Muscle of arm (tissue), 14 donors: ENCODE measurements at places on chromosomes 2 and 18.
A peak's percentile ranks its signal among the peaks of the same experiment; 100 is the strongest.

DNA sequence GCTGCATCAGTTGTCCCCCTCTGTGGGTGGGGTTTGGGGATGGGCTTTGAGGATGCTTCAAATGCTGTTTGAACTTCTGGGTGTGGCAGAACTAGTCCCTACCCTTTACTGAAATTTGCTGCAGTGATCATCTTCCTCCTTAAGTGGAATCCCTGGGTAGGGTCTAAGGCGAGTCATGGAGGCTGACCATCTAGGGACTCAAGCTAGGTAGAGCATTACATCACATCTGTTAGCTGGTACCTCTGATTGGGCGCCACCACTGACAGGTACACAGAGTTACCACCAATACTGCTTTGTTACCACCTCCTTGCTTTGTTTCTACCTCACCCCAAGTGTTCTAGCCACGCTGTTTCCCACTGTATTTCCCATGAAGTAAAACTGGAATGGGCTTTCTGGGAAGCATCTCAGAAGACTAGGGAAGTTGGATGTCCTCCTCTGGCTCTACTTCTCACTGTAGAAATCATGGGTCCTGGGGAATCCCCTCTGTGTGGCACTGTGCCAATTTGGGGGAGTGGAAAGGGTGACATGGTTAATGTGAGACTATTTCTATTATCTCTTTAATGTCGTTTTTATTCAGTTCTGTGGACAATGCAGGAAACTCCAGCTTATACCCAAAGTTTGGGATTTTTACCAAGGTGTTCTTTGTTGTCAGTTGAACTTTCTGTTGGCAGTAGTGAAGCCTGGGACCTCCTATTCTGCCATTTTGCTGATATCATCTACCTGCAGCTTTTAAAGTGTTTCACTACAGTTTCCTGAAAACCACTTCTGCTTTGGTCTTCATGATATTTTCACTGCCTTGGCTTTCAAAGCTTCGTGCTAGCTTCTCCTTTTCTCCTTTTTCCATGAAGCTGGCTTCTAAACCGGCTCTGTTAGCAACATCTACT is 14.5 kb upstream of the SULT1C4 start:
- no peak for DNase-seq

DNA sequence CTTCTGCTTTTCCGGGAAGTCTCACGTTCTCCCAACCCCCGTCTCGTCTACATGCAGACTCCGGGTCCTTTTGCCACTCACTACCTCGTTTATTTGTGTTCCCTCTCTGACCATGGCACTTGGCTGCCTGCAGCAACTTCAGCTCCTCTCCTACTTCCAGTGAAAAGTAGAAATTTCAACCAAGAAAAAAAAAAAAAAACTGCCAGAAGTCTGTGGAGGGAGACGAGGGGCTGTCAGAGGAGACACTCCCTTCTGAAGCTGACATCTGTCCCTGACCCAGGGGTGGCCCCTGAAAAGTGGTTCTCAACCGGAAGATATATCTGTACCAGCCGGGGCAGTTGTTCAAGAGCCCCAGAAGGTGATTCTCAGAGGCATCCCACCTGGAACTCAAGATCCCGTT is 742 bp upstream of the MYO5B start:
- no peak for DNase-seq

- DNase-seq = peak; percentile 74
Observed at GRCh38 chr2:226030788-226031646, 631.5 kb downstream of the NYAP2 start.

GRCh38 chr18:54529444-54529843 is 61.6 kb upstream of the DYNAP start:
- no peak for DNase-seq

DNA sequence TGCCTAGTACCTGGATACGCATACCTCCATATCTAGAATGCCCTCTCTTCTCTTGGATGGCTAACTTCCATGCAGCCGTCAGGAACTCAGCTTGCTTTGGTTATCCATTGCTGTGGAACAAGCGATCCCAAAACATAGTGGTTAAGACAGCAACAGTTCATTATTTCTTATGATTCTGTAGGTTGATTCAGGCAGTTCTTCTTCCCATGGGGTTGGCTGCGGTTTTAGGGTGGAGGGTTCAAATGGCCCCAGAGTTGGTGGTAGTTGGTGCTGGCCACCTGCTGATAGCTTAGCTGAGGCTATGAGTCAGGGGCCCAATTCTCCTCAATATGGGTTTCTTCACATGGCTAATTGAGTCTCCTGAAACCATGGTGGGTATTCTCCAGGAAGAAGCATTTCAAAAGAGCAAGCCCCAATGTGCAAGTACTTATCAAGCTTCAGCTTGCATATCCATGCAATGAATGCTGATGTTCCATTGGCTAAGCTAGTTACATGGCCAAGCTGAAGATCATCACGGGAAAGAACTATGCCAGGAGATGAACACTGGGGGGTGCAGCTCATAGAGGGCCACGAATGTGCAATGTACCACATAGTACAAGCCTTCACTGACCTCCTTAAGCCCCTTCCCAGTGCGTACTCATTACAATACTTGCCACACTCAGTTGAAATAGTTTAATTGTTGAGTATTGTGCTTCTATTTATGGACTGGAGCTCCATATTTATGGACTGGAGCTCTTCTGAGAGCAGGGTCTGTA is 10.0 kb upstream of the RHOB start:
- DNase-seq = no peak

- DNase-seq = no peak
Observed at GRCh38 chr2:66440708-66441497, 6.0 kb downstream of the MEIS1 start.

GRCh38 chr2:134398300-134398699 is 144.4 kb downstream of the MGAT5 start:
- no peak for DNase-seq

DNA sequence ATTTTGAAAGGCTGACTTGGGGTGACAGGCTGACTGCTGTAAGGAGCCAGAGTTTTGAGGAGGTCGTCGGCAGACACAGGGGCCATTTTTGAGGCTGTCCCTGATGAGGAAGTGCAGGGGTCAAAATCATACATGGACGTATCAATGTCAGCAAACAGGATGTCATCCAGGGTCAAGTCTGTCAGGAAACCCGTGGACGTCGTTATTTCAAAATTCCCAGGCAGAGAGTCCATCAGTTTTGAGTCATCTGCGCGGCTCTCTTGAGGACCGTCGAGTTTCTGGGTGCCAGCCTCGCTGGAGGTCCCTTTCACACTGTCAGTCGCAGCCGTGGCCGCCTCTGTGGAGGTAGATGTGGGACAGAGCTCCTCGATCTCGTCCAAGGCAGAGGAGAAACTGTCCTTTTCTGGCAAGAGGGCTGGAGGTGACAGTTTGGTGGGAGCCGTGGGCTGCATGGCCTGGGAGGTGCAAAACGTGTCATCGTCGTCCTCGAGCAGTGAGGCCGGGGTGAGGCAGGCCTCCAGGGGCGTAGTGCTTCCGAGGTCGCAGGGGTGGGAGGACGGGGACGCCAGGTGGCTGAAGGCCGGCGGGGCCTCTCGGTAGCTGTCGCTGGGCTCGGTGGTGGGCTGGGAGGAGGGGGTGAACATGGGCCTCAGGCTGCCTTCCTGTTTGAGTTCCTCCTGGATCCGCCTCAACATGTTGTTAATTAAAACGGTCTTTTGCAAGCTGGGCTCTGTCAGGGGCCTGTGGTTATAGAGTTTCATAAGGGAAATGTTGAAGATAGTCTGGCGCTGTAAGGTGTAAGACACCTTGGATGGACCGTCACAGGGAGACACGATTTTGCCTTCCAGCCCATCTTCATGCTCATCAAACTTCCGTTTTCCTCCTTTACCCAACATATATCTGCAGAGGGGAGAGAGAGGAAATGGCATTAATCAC is 17.5 kb downstream of the SERTAD2 start:
- no peak for DNase-seq

DNA sequence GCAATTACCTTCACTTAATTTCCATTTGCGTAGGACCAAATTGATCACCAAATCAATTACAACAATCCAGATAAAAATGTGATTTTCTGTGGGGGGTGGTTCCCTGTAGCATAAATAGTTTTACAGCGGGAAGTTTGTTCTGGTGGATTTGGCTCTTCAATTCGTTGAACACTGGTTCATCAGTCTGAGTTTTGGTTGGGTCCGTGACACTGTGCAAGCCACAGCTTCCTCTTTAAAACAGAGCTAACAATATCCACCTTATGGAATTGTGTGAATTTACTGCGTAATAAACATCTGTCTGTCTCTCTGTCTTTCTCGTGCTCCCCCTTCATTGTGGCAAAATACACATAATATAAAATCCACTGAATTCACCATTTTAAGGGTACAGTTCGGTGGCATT is 310.8 kb downstream of the TGIF1 start:
- no peak for DNase-seq

- peak; percentile 49 for DNase-seq
Observed at GRCh38 chr2:43220229-43220751, 6.1 kb downstream of the ZFP36L2 start.
